A172 (cell line): ENCODE measurements at places on chromosomes 12 and 14. TPM values are rescaled to one million over a fixed set of nuclear protein-coding genes. Genes with fewer than 3 reads are reported as not detected.

Gene ACYP1
- 28.9 and 31.3 TPM in 2 replicates for total RNA-seq

Gene DNAH10
- total RNA-seq, result 0.09 and 1.1 TPM in 2 replicates

Gene MYBPC1
- total RNA-seq, result not detected in 2 replicates

Gene ZNF140
- total RNA-seq, result 12.8 and 19.0 TPM in 2 replicates
